ENCODE measurements at places on chromosomes 1 and 21.
A peak's percentile ranks its signal among the peaks of the same experiment; 100 is the strongest.

DNA sequence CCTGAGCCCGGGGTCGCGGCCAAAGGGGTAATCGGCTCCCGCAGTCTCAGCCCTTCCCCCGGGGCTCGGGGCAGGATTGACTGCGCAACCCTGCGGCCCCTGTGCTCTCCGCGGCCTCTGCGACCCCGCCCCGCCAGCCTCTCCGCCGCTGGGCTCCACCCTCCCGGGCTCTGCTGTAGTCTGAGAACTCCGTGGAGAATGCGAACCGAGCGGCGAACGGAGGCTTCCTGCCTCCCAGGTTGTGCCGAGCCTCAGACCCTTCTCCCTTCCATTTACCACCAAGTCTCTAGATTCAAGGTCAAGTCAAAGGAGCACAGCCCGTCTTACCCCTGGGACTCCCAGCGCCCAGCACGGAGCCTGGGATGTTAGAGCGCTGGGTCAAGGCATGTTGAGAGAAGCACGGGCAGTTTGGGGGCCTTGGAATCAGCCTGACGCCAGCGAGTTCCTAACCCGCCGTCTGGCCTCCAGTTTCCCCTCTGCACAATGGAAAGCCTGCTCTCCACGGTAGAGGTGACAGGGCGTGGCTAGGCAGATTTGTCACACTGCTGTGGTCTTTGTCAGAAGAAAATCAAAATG is 3.0 kb downstream of the ATP2B4 start:
- DNase-seq, result no peak

DNA sequence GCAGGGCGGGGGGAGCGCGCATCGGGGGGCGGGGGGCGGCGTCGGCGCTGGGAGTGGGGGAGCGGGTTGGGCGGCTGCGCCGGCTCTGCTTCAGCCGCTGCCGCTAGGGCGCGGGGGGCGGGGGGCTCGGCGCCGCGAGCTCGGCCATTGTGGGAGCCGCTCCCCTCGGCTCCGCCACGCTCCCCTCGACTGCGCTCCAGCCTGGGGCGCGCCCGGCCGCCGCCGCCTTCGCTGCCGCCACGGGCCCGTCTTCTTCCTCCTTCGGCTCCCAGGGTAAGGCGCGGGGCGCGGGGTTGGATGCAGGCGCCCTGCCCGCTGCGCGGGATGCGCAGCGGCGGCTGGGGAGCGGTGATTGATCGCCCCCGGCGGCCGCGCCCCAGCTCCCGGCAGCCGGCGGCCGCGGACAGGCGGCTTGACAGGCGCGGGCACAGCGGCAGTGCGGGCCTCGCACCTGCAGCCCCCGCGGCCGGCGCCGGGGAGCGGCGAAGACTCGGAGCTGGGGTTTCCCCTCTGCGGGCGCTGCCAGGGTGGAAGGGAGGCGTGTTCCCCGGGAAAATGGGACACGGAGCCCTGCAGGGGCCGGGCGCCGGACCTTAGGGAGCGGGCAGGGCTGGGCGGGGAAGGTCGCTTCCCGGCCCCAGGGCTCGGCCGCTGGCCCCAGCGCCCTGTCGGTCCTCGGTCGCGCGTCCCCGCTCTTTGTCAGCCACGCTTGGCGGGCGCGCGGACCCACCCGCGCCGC is 55.3 kb downstream of the NDUFS5 start:
- no peak for DNase-seq

DNA sequence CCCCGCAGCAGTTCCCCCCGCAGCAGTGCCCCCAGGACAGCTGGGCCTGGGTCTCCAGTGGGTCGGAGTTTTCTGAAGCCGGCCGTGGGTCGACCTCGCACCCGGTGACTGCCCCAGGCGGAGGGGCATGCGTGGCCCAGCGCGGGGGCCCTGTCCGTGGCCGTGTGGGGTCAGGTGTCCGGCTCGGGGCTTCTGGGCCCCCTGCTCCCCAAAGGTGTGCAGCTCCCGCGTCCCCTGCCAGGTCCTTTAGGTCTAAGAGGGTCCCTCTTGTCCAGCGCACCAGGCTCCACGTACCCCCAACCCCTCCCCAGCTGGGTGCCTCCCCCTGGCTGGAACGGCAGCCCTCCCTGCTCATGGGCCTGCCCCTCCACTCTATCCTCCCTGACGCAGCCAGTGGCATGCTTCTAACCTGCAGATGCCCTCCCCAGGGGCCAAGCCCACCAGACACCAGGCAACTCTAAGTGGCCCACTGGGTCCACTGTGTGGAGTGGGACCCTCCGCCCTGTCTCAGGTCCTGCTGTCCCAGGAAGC is 5.9 kb upstream of the HES4 start:
- DNase-seq, result no peak

- DNase-seq, result peak; percentile 98
Observed at GRCh38 chr1:243926803-243927245, 76.8 kb upstream of the AKT3 start.

GRCh38 chr1:63704443-63704842 is 69.4 kb upstream of the ROR1 start:
- peak; percentile 38 for DNase-seq

GRCh38 chr1:9028921-9029705 is 2.9 kb upstream of the SLC2A7 start:
- DNase-seq, result no peak

DNA sequence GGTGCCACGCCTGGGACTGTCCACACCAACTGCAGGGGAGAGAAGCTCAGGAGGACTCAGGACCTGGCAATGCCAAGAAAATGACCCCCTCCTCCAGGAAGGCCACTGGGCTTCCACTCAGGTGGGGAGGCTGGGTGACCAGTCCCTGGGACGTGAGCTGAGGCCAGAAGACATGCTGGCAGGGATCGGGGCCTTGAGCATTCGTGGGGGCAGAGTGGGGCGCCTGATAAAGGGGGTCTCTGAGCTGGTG is 15.3 kb upstream of the COL6A2 start:
- DNase-seq, result no peak

DNA sequence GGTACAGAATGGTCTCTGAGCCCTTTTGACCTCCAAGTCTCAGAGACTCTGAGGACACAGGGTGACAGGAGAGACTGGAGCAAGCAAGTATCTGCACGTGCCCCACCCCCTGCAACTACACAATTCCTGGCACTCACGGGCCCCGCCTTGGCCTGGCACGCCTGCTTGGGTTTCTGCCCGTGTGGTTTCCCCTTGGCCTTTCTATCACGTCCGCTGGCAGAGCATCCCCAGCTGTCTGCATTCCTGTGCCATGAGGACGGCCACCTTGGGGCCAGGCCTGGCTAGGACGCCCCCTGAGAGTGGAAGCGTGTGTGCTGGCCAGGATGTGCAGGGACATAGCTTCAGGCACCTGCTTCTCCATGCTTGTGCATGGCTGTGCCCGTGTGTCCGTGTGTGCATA is 14.3 kb upstream of the EDN2 start:
- peak; percentile 87 for DNase-seq

- no peak for DNase-seq
Observed at GRCh38 chr1:76867342-76868130, at the start of gene ST6GALNAC5. Gene ST6GALNAC5 (plus strand): TSS chr1:76867480.

GRCh38 chr1:5888606-5889211 is 103.5 kb downstream of the NPHP4 start:
- no peak for DNase-seq

- DNase-seq, result no peak
Observed at GRCh38 chr1:206540044-206540780, 32.9 kb downstream of the RASSF5 start.

- no peak for DNase-seq
Observed at GRCh38 chr1:24535021-24535424, 20.9 kb upstream of the NCMAP start.

GRCh38 chr21:32256873-32257620 is 21.8 kb downstream of the MIS18A start:
- peak; percentile 85 for DNase-seq

GRCh38 chr1:39488793-39489566 is 2.5 kb upstream of the BMP8A start:
- no peak for DNase-seq

DNA sequence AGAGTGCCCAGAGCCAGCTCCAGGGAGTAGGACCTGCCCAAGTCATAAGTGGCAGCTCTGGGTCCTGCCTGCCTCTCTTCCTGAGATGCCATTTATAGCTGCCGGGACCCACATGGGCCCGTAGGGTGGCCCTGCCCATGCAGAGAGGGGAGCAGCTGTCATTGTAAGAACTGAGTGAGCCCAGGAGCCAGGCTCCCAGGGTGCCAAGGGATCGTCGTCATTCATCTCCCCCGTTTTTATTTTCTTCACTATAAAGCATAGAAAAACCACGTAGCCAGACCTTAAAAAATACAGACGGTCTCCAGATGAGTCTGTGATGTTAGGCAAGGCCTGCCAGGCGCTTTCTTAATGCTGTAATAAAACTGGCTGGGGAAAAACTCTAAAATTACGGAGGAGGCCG is 90.7 kb downstream of the IGSF21 start:
- no peak for DNase-seq

DNA sequence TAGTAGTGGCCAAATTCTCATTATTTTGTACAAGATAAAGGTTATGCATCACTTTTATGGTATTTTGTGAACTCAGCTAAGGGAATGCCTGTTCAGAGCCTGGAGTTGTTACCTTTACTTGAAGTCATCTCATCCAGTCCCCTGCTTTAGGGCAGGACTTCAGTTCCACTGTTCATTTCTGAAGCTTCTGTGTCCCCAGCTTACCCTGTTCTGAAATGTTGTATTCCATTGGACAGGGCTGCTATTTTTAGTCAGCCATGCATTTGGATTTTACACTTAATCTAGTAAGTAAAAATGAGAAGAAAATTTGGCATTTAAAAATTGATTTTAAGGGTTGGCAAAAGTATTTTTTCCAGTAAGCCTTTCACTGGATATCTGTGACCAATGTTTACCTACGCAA is 11.6 kb upstream of the C4BPB start:
- DNase-seq, result no peak

DNA sequence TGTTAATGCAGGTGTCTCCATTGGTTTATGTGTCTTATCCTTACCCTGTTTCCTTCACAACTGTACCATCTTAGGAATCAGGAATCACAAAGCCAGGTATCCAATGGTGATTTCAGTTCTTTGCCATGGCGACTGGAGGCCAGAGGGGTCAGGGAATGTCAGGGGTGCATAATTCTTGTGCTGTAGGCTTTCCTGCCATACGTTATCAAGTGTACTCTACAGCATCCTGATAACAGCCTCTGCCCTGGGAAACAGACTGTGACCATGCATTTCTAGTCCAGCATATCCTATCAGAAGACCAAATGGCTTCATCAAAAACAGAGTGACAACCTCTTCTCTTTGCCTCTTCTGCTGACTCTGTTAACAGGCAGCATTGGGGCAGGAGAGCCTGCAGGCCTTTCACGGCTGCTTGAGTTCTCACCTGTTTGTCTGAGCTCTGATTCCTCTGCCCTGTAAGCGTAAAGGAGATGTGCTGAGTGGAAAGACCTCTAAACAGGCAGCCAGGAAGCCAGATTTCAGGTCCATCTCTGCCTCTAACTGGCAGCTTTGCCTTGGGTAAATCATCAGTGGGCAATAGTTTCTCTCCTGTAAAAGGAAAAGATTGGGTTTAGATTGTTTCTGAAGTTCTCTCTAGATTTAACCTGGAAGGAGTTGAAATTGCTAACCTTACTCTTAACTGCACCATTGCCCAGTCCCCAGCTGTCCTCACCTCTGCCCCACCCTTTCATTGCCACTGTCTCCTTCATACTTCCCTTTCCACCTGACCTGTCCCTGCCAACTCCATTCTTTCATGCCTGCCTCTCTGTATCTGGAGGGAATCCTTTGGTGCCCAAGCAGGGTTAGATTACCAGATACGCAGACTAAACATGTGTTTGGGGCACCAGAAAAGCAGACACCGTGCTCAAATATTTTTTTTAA is 80.2 kb downstream of the LRRC8D start:
- no peak for DNase-seq

GRCh38 chr21:32705139-32705538 is 22.7 kb downstream of the SYNJ1 start:
- no peak for DNase-seq

GRCh38 chr1:53273526-53273925 is 35.2 kb upstream of the MAGOH start:
- no peak for DNase-seq

DNA sequence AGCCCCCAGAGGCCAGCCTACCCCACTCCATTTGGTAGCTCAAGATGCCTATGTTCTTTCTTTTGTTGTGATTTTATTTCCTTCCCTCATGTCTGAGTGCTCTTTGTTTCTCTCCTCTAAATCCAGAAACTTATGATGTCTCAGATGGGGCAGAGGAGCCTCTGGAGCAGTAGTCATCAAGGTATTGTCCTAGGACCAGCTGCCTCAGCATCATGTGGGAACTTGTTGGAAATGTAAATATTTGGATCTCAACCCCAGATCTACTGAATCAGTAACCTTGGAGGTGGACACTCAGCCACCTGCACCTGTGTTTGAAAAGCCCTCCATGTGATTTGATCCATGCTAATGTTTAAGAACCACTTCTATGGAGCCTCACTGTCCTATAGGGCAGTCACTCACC is 593.1 kb upstream of the PLXNA2 start:
- no peak for DNase-seq

- no peak for DNase-seq
Observed at GRCh38 chr1:73310797-73311381, 887.1 kb downstream of the LRRIQ3 start.

DNA sequence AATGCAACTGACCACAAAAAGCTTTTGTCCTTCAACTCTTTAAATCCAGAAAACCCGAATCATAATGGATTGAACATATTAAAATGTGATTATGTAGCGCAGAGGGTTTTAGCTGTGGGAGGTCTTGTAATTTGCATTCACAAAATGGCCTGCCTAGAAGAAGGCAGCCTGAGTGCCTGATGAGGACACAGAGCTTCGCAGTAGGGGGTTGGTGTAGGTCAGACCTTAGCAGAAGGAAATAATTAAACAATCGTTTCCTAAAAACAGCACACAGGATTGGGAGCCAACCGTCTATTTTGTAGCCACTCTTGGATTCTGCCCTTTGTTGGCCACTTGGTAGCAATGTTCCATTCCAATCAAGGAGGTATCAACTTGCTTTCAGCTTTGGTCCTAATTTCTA is 195.7 kb upstream of the KIAA0040 start:
- no peak for DNase-seq

DNA sequence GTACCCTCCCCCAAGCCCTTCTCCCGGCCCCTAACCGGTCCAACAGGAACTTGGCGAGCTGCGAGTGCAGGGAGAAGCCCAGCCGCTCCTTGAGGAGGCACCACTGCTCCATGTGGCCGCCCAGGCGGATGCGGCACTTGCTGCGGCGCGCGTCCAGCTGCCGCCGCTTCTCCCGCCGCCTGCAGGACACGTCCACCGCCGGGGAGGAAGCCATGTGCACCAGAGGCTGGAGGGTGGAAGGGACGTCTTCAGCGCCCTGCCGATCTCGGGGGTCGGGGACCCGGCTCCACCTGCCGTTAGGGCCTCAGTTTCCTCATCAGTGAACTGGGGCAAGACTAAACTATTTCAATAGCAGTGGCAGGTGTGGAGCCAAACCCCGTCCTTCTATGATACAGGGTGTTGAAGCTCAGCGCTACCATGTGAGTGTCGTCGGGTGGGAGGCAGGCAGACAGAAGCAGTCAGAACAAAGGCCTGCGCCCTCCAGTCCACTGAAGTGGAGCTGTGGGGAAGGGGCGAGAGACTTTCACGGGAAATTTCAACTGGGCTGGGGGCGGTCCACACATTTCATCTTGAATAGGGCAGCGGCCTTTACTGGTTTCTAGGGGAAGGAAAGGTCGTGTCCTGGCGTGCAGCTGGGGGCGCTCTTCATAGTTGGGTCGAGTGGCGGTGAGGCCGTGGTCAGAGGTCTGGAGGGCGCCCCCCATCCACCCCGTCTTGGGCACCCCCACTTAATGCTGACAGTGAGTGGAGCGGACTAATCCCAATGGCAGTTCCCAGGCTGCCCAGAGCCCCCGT is 592 bp downstream of the ZNF692 start:
- peak; percentile 27 for DNase-seq
